ENCODE measurements at places on chromosomes 2 and 18. TPM values are rescaled to one million over a fixed set of nuclear protein-coding genes. Genes with fewer than 3 reads are reported as not detected.

Gene LGALSL
- 1.2 TPM for total RNA-seq

Gene MREG
- total RNA-seq: 9.0 TPM

Gene ARHGAP25
- 94.9 TPM for total RNA-seq

Gene CERKL
- total RNA-seq: not detected

Gene CTNNA2
- not detected for total RNA-seq

Gene NPPC
- not detected for total RNA-seq

Gene PDCD1
- total RNA-seq: 4.9 TPM

Gene ABCG5
- not detected for total RNA-seq

Gene MTA3
- total RNA-seq: 34.5 TPM
